Kidney (tissue), 22 donors: ENCODE measurements at places on chromosomes 4 and X.
A peak's percentile ranks its signal among the peaks of the same experiment; 100 is the strongest.

DNA sequence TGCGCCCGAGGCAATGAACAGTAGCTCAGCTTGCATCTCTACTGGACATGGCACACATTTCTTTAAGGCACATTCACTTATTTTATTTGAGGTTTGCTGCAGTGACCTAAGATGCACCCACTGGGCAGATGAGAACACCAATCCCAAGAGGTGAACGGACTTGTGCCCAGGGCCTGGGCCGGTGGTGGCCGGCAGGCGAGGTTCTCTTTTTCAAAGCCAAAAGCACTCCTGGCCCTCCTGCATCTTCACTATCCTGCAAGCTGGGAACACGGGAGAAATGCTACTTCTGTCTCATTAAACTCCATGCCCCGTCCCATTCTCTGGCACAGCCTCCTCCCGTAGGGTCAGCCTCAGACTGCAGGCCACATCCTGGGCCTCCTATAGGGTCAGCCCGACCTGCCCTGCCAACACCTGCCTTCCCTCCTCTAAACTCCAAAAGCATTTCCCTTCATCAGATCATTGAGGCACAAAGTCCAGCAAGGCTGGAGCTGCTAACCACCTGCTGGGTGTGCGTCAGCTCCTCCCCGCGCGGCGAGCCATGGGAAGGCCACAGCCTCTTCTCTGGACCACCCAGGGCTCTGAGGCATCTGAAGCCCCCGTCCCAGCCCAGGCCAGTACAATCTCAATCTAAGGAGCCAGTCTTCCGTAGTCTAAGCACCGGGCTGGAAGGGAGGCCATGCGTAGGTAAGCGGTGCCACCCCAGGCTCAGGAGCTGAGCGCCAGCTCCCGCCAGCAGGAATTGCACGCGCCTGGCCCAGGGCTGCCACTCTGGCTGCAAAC is 166.1 kb downstream of the AFAP1 start:
- no peak for DNase-seq

- no peak for DNase-seq
Measured at GRCh38 chrX:68185161-68185560, 248.1 kb downstream of the OPHN1 start.

- no peak for DNase-seq
Measured at GRCh38 chr4:165458471-165458870, 79.7 kb downstream of the CPE start.

GRCh38 chr4:3364634-3365314 is 72.0 kb downstream of the RGS12 start:
- no peak for DNase-seq

DNA sequence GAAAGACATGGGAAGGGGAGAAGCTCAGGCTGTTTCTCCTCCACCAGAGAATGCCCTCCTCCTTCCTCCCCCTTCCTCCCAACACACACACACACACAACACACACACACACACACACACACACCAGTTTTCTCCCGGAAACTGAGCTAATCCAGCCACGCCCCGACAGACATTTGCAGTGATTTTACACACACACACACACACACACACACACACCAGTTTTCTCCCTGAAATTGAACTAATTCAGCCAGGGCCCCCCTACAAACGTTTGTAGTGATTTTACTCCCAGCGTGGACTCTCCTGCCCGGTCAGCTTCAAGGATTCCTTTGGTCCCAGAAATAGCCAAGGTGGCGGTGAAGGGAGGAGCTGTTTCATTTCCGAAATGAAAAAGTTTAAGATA is 32.9 kb upstream of the STX18 start:
- peak; percentile 86 for DNase-seq

DNA sequence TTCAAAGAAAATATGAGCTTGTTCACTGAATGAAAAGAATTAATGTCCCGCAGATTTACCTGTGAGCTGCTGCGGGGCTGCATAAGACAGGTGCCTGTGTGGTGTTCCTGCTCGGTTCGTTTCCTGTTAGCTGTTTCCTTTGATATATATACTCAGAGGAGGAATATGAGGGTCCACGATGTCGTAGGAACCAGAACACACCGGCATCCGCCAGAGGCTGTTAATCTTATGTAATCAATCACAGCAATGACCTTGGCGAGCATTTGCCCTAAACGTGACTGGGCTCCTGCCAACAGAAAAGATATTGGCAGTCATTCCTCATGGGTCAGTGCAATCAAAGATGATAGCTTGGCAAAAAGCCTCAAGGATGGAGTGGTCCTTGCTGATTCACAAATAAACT is 260.1 kb downstream of the EVC2 start:
- no peak for DNase-seq

- DNase-seq, result no peak
Measured at GRCh38 chr4:128649575-128650205, 159.8 kb upstream of the JADE1 start.

DNA sequence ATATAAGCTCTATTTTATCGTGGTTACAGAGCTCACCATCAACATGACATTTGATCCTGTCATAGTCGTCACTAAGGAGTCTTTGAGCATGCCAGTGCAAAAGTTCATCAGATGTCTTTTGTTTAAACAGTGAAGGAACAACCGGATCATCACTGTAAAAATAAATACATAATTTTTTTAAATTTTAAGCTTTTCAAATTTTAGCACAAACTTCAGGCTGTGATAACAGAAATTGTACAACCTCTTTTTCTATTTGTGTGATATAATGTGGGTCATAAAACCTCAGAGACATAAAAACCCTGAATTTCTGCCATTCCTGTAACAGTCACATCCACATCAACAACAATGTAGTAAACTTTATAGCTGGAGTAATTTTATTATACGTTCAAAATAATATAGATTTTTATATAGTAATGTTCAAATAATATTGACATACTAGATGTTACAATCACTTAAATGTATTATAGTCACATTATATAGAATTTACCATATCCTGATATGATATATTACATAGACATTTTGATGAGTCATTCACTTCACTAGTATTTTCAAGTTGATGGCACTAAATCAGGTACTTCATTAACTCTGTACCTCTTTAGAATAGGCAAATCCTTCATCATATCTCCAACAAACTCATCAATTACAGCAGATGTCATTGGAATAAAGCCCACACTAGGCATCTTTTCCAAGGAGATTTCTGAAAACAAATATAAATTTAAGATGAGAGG is 47.7 kb downstream of the DDX60L start:
- no peak for DNase-seq

DNA sequence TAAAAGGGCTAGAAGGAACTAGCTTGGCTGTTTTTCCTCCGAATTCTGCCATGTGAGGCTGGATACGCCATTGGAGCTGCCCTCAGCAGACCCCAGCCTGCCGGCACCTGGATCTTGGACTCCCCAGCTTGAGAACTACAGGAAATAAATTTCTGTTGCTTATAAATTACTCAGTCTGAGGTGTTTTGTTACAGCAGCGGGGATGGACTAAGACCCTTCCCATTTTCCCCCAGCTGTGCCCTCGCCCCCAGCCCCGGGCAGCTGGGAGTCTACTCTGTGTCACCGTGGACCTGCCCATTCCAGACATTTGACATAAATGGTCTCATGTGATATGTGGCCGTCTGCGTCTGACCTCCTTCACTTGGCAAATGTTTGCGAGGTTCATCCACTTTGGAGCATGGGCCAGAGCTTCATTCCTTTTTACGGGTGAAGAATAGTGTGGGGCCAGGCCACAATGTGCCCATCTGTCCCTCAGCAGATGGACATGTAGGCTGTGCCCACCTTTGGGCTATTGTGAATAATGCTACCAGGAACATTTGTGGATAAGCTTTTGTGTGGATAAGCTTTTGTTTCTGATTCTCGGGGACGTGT is 30.7 kb upstream of the SPON2 start:
- peak; percentile 36 for DNase-seq

- no peak for DNase-seq
Measured at GRCh38 chr4:119823891-119824290, 195.3 kb upstream of the PDE5A start.

DNA sequence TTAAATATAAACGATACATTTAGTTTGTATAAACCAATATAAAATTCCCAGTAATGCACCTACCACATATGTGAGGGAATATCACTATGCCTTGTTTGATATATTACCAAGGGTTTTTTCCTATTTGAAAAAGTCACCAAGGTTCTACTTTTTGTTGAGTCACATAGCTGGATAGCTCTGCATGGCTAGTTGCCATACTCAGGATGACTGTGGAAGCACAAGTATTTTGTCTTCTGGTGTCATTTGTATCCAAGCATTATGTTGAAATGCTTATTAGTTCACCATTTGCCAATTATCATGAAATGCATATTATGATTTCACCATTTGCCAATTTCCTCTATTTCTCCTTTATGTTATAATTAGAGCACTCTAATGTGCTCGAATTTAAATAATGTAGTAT is 162.7 kb upstream of the TTC29 start:
- DNase-seq, result no peak

GRCh38 chr4:151675411-151675971 is 85.3 kb downstream of the GATB start:
- DNase-seq, result no peak

DNA sequence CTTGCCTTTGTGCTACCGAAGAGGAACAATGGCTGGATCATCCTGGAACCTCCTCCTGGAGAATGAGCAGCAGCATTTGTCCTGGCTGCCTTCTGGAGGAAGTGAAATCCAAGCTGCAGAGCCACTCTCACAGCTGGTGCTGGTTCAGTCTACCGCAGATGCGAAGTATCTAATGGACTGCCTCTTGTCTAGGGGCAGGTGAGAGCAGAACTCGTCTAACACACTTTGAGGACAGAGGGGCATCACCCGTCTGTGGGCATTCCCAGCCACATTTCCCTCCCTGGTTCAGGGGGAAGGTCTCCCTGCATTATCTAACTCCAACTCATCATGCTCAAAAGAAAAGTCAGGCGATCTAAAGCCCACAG is 338.2 kb upstream of the GATB start:
- DNase-seq, result no peak

- DNase-seq, result no peak
Measured at GRCh38 chr4:3091464-3091863, 17.0 kb downstream of the HTT start.

DNA sequence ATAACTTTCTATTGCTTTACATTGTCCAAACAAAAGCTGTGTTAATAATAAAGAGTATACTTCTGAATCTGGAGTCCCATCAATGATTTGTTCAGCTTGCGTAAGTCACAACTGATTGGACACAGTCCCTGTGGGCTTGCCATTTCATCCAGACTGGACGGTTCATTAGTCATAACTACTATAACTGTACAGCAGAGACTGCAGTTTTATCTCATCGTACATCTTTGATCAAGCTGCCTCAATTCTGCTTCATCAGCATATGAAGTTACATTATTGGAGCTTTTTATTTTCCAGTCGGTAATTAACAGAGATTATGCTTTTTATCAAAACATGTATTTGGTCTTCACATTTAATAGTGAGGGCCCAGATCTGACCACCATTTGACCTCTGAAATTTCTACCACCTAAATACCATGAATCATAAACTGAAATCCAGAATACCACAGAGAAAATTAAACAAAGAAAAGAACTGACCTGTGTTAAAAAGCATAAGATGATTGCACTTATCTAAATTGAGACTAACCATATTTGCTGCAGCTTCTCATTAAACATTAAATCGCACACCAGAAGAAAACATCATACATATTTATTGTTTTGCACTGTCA is 12.5 kb upstream of the MAB21L2 start:
- no peak for DNase-seq

DNA sequence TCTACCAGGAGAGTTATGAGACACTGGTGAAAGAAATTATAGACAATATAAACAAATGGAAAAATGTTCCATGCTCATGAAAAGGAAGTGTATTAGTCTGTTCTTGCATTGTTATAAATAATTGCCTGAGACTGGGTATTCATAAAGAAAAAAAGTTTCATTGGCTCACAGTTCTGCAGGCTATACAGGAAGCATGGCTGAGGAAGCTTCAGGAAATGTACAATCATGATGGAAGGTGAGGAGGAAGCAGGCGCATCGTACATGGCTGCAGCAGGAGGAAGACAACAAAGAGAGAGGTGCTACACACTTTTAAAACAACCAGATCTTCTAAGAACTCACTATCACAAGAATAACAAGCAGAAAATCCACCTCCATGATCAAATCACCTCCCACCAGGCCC is 184.3 kb downstream of the NPNT start:
- no peak for DNase-seq

DNA sequence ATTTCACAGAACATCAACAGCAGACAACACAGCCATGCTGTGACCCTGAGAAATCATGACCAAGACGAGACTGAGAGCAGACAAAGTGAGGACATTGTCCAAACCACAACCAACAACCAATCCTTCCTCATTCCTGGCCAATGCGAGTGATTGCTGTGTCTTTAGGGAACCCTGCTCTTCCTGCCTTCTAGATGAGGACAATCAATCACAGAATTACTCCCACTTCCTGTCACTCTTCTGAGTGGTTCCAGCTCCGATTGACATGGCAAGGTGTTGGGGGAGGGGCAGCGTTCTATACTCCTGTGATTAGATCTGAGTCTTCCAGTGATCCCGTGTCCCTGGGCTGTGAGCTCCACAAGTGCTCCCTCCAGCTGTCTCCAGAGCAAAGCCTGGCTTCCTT is 227.8 kb downstream of the STIM2 start:
- no peak for DNase-seq

DNA sequence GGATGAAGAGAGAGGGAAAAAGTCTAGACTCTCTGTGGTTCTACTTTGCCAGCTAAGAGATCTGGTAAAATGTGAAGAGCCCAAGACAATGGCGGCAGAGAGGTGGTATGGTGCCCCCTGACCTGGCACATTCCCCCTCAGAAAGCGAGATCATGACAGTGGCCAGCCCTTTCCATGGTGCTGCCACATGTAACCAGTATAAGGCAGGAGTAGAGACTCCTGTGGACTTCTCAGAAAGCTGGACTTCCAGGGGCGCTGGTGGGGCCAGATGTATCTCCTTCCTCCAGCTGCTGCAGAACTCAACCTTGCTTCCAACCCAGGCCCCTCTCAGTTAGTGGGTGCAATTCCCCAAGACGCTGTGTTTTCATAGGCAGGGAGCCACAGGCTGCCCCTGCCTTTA is 9.6 kb downstream of the CTAG1A start:
- DNase-seq, result no peak

DNA sequence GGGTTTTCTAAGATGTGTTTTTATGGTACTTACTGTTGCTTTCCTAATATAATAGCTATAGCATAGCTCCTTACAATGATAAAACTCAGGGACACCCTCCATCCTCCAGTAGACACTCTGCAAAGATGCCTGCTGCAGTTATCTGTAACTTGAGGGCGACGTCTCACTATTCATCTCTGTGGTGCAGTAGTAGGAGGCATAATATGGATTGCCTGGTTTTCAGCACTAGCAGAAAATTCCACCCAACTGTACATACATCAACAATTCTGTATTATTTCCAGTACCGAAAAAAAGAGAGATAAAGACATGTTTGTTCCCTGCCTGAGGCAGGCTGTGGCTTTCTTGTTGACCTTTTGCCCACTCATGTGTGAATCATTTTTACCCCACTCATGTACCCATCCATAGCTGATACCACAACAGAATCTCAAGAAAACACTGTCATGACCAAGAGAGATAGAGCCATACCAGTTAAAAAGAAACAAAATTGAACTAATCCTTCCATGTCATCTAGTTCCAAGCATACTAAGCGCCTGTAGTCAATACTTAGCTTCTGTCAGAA is 220.1 kb downstream of the RAB28 start:
- DNase-seq, result no peak
